ENCODE measurements at places on chromosomes 13 and 19.

DNA sequence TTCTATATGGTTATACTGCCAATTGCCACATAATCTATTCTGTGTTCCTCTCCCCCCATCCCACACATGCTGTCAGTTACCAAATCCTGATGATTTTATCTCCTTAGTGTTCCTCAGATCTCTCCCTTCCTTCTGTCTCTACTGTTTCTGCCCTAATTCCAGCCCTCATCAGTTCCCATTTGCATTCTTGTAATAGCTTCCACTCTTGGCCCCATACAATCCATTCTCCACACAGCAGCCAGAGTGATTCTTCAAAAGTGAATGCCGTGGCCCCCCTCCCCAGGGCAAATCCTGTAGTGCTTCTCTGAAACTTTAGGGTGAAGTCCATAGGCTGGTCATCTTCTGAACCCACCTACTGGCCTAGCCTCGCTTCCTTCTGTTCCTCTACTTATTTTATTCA lies 114.4 kb downstream of the ZAR1L start:
- DNase-seq = no peak

DNA sequence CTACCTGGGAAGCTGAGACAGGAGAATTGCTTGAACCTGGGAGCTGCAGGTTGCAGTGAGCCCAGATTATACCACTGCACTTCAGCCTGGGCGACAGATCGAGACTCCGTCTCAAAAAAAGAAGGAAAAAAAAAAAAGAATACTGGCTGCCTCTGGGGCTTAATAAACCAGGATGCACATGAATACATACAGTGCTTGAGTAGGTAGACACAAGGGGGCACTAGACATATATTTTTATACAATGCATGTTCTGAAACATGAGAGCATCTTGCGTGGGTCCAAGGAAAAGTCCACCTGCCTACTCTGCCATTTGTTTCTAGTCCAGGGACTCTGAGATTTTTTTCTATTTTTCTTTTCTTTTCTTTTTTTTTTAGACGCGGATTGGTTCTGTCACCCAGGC lies 31.2 kb downstream of the KEAP1 start:
- DNase-seq = no peak

GRCh38 chr13:47170971-47171370 lies 274.1 kb upstream of the HTR2A start:
- no peak for DNase-seq

GRCh38 chr19:3142781-3143337 lies 7.0 kb downstream of the GNA15 start:
- DNase-seq = no peak

- no peak for DNase-seq
Measured at GRCh38 chr19:5251096-5252065, 89.2 kb downstream of the PTPRS start.

DNA sequence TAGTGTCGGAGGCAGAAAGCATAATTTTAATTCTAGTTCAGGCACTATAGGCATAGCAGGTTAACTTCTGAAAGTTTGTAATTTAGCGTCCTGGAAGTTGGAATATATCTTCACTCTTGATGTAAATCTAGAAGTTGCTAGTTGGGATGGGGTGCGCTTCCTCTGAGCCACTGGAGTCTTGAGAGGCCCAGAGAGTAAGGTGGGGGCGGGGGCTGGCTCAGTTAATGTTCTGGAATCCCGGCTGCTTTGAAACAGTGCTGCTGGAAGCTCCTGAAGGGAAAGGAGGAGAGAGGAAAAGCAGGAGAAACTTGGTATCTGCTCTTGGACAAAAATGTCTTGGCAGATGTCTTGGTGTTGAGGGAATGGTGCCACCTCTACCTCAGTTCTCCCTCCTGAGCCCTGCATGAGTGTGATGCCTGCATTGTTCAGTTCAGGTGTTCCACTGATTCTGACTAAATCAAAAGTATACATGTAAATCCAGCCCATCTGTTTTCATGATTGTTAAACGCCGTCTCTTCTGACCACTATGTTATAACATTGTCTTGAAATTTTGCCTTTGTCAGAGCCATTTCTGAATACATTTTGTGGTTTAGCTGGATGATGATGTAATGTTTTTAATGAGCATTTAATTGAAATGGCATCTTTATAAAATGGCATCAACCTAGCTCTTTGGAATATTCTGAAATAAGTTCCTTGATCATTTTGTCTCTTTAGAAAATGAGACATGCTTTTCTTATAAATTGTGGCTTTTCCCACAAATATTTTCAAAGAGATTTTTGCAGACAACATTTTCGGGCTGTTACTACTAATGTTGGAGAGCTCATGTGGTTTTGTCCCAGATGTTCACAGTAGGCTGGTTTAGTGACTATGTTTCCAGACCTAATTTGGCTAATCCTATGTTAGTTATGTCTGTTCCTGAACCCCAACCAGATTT lies 202.7 kb downstream of the SHISA2 start:
- DNase-seq = no peak

DNA sequence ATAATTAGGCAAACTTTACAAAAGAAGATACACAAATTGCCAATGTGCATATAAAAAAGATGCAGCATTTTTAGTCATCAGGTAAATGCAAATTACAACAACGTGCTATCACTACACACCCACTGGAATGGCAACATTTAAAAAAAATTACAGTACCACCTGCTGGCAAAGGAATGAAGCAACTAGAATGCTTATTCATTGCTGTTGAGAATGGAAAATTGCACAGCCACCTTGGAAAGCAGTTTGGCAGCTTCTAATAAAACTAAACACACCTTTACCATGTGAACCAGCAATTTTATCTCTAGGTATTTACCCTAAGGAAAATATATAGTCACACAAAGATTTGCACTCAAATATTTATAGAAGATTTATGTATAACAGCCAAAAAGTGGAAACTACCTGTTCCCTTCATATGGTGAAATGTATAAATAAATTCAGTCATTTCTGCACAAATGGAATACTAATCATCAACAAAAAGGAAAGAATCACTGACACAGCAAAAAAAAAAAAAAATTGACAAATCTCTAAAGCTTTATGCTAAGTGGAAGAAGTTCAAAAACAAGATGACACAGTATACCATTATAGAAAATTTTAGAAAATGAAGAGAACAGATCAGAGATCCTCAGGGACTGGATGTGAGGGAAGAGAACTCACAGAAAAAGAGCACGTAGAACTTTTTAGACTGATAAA lies 30.3 kb downstream of the OXGR1 start:
- DNase-seq = no peak

GRCh38 chr13:44620057-44620456 lies 43.9 kb upstream of the TSC22D1 start:
- no peak for DNase-seq

DNA sequence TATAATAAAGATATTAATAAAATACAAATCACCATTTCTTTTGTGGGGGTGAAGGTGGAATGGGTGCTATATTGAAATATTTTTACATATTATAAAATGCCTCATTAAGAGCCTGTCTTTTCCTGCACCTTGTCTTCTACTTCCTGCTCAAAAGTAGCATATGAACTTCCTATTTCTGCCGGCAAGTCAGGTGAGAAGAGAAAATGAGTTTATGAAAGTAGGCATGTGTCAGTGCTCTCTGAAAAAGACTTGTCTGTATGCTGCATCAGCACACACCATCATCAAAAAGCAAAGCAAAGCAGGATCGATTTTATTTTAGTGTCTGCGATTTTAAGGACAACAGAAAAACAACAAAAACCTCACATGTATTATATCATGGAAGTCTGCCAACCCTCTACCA lies 114.2 kb downstream of the RAP2A start:
- no peak for DNase-seq

GRCh38 chr13:92377396-92377795 lies 849.2 kb upstream of the GPC6 start:
- DNase-seq = no peak

DNA sequence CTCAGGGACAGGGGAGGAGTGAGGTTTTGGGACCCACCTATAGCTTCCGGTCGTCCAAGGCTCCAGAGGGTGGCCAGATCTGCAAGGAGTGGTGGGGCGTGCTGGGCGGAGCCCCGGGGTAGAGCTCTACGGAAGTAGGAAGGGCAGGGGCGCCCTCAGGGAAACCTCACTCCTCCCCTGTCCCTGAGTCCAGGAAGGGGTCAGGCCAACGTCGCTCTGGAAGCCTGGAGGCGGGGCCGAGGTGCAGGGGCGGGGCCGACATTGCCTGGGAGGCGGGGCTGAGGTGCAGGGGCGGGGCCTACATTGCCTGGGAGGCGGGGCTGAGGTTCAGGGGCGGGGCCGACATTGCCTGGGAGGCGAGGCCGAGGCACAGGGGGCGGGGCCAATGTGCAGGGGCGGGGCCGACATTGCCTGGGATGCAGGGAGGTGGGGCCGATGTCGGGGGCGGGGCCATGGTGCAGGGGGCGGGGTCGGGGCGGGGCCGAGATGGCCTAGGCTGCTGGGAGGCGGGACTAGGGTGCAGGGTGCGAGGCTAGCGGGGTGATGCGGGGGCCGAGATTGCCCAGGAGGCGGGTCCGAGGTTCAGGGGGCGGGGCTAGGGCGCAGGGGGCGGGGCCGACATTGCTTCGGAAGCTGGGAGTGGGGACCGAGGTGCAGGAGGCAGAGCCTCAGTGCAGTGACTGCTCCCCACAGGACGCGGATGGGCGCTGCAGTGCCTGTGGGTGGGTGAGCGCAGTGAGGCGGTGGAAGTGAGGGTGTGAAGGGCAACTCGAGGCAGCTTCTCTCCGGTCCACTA lies 4.9 kb upstream of the PALM start:
- DNase-seq = peak; percentile 38

DNA sequence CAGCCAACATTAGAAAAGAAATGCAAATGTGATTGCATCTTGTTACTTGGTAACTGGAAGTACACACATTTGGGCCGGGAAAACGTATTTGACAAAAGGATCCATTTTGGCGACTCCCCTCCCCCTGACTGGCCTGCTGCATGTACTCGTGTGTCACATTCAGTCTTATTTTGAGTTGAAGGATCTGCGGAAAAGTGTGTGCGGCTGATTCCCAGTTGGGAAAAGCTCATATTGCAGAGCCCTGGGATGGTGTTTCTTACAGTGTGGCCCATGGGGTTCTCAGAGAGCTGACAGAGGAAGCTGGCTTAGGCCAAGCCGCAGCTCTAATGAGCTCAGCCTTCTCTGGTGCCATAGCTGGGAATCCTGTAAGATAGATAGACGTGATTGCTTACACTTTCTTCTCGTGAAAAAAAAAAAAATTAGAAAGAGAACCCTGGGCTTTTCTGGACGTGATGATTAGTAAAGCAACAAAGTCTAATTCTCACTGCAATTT lies 170.3 kb upstream of the ARGLU1 start:
- no peak for DNase-seq

DNA sequence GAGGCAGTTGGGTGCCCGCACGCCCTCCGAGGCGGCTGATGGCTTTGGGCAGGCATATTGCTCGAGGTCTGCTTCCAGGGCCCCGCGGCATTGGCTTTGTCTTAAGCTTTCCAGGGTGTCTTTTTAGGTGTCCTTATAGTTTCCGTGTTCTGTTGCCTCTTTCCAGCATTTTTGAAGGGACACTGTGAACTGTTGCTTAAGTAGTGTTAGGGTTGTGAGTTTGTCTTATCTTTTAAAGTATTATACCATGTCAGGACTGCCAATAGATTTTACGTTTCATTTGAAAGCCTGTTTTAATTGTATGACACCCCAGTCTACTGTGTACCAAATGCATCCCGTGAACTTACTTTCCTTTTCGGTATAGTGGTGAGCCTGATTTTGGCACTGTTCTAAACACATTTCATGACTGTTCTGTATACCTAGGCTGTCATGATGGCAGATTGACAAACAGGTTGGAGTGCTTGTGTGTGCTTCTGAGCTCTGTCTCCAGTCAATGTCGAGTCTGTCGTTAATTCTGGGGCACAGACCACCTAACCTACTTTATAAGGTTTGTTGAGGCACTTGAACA lies 656 bp downstream of the PCCA start:
- no peak for DNase-seq

GRCh38 chr13:51562011-51562671 lies 22.1 kb upstream of the WDFY2 start:
- no peak for DNase-seq

DNA sequence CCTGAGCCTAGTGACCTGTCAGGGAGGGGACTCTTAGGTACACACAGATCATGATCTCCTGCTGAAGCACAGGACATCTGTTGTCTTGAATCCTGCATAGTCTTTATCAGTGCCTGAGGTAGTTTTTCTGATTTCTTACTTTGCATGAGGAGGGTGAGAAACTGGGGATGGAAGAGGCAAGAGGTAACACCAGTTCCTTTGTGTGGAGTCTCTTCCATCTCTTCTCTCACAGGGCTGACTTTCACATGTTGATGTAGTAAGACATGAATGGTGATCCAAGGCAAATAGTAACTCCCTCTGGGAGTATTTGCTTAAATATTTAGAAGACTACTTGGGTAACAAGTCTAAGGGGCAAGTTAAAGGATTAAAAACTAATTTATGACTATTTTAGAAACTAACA lies 9.5 kb downstream of the NBEA start:
- no peak for DNase-seq

DNA sequence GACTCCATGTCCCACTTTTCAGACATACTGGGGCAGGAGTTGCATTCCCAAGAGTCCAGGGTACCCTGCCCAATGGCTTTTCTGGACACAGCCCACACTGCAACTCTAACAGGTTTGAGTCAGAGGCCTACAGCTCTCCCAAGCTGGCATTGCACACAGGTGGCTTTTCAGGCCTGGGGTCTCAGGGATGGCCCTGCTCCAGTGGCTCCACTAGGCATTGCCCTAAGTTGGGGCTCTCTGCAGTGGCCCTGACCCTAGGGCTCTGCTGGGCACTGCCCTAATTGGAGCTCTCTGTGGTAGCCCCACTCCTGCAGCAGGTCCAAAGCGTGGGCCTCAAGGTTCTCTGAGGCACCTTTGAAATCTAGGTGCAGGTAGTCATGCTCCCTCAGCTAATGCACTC lies 408.8 kb downstream of the SUCLA2 start:
- DNase-seq = no peak

GRCh38 chr19:7628589-7629311 lies 595 bp downstream of the XAB2 start:
- no peak for DNase-seq

DNA sequence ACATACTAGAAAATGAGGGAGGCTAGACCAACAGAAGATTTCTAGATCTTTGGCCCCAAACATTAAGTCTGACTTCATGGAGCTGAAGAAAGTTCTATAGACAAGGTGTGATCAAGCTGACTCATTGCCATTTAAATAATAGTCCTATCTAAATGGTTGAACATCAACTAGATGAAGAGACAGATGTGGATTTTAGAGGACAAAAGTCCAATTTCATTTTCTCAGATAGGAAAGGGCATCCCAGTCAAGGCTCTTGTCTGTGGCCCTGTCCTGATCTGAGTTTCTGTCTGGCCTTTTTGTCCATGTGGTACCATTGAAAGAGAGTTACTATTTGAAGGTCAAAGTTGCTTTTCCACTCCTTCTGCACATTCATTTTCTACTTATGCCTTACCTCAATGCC lies 74.6 kb downstream of the MBNL2 start:
- no peak for DNase-seq

GRCh38 chr13:110965038-110965754 lies 50.3 kb upstream of the ANKRD10 start:
- no peak for DNase-seq

DNA sequence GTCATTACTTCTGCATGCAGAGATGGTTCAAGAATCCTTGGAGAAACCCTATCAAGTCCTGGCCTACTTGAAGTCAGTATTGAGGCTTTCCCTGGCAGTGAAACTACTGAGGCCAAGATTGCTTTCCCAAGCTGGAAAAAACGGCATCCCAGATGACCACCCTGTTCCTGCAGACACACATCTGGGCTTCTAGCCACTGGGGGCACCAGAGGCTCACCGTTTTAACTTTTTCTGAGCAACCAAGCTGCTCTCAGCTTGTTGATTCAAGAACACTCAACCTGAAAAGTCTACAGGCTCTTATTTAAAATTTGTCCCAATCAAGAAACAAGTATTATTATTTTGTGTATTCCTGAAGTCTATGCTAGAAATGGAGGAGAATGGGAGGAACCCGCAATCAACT lies 66.6 kb downstream of the SPRYD7 start:
- no peak for DNase-seq

Data from stimulated activated CD8-positive, alpha-beta memory T cell treated with anti-CD3 and anti-CD28 coated beads, Interleukin-7, amount 100 ng/mL, for 1 hour (primary cell).